ENCODE measurements at places on chromosomes 2 and 18. TPM values are rescaled to one million over a fixed set of nuclear protein-coding genes. Genes with fewer than 3 reads are reported as not detected.
A peak's percentile ranks its signal among the peaks of the same experiment; 100 is the strongest.

ATG4B gene
- 50.3 TPM for total RNA-seq

NFE2L2 gene
- 31.0 TPM for total RNA-seq

DNA sequence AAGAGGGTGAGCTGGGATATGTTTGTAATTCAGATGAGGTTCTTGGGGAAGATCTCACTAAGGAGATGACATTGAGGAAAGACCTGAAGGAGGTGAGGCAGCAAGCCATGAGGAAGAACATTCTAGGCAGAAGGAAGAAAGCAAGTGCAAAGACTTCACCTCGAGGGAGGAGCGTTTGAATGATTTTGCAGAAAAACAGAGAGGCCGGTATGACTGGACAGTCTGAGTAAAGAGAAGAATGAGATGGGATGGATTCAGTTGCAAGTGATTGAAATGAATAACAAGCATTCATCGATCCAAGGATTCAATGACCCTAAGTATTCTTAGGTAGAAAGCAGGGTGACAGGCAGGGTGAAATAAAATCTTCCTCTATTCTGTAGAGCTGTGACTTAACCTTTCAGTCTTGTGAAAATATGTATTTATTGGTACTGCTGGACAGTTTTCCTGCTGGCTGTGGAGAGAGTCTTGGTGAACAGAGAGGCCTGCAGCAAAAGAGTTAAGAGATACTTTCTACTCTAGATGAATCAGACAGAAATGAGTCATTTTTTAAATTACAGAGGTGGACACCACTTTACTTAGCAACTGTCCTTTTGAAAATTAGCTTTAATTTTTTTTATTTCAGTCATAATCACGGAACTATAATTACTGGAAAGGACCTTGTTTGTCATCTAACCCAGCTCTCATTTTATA, 278.4 kb downstream of the LRRTM1 start:
- H3K4me3 ChIP-seq: no peak overlapping the region
- no peak for DNase-seq
- no peaks in the 10 kb centered on the region for H3K36me3 ChIP-seq
- no peaks in the 10 kb centered on the region for H3K4me1 ChIP-seq
- H3K27ac ChIP-seq: no peak overlapping the region

DNA sequence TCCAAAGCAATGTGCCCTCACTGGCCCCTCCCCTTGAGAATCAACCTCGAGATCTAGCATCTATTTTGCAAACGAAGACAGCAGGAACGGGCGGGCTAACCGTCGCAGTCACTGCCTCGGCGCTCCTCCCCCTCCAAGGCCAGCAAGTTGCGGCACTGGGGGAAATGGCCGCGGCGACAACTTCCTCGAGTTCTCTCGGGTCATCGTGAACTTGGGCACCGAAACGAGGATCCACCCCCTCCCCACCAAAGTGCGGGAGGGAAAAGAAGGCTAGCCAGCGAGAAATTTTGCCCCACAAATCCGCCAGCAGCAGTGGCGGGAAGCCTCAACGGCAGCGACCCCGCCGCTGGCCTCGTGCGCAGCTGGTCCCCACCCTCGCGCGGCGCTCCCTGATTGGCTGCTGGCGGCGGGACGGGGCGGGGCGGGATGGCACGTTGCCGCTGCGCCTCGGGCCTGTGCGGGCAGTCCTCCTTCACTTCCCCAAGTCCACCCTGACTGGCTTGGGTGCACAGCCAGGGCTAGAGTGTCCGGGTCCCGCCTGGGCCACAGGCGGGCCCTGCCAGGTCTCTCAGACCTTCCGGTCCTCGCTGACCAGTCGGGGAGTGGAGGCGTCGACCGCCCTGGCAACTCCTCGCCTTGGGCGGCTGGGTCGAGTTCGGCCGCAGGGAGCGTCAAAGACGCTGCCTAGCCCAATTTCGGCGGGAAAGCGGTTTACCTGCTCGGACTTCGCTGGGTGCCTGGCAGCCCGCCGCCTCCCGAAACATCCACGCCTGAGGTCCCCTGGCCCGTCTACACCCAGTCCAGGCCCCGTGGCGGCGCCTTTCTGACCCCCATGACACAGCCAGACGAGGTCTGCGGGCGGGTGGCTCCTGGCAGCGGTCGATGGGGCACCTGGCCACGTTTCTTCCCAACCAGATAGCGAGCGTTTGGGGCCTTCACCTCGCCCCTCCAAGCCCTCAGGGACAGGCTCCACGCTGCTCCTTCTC, at the start of gene BOLL:
BOLL (minus strand) TSS at position 364 of the 986 bp plus-strand sequence. CDS start 3,469 bp downstream, outside the sequence.
- no peaks in the 10 kb centered on the region for H3K27me3 ChIP-seq
- no peak within 1 kb of the TSS for H3K4me3 ChIP-seq
- H3K27ac ChIP-seq: no peak within 1 kb of the TSS
- no peak for DNase-seq

- no peak for DNase-seq
- no peak overlapping the region for H3K27ac ChIP-seq
- H3K36me3 ChIP-seq: no peaks in the 10 kb centered on the region
These were observed 230.7 kb downstream of the RND3 start for GRCh38 chr2:150256736-150257135.

GRCh38 chr2:66580166-66581049, 145.5 kb downstream of the MEIS1 start:
- H3K27me3 ChIP-seq: peaks cover 35% of the 10 kb centered on the region
- H3K36me3 ChIP-seq: no peaks in the 10 kb centered on the region
- H3K4me3 ChIP-seq: no peak overlapping the region
- peaks cover 23% of the 10 kb centered on the region for H3K4me1 ChIP-seq
- H3K27ac ChIP-seq: no peak overlapping the region

DNA sequence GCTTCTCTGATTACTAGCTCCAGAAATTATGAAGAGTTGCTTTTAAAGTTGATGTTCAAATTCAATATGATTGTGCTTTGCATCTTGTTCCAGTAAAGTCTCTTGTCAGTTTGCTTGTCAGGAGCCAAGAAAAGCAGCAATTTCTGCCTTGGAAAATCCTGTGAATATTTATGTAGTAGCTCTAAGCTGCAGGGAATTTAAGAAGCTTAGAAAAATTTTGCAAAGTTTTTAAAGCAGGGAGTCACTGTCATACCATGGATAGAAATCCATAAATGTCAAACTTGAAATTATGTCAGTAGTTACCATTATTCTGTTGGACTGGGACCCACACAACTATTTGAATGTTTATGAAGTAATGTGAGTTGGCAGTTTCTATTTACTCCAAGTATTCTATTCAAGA, 169.3 kb downstream of the TMEM200C start:
- DNase-seq: no peak
- H3K27ac ChIP-seq: no peak overlapping the region
- H3K4me3 ChIP-seq: no peak overlapping the region
- H3K27me3 ChIP-seq: no peaks in the 10 kb centered on the region
- no peaks in the 10 kb centered on the region for H3K36me3 ChIP-seq

- H3K27me3 ChIP-seq: no peaks in the 10 kb centered on the region
- H3K4me1 ChIP-seq: peaks cover 24% of the 10 kb centered on the region
- H3K36me3 ChIP-seq: no peaks in the 10 kb centered on the region
- DNase-seq: no peak
- H3K27ac ChIP-seq: peak overlapping the region; percentile 81
- no peak overlapping the region for H3K4me3 ChIP-seq
These were observed 2.9 kb upstream of the RRM2 start for GRCh38 chr2:10119601-10120157.

DNA sequence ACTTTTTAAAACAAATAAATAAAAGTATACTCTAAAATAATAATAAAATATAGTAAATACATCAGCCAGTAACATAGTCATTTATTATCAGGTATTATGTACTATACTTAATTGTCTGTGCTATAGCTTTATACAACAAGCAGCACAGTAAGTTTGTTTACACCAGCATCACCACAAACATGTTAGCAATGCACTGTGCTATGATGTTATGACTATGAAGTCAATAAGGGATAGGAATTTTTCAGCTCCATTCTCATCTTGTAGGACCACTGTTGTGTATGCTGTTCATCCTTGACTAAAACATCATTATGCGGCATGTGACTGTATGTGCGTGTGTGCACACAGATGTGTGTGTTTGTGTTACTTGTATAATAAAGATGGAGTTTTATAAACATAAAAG, 137.5 kb downstream of the LYPD6B start:
- no peak for DNase-seq
- H3K4me3 ChIP-seq: no peak overlapping the region
- H3K4me1 ChIP-seq: no peaks in the 10 kb centered on the region
- H3K27me3 ChIP-seq: no peaks in the 10 kb centered on the region
- H3K36me3 ChIP-seq: no peaks in the 10 kb centered on the region

GRCh38 chr2:150133623-150134022, 353.8 kb downstream of the RND3 start:
- no peaks in the 10 kb centered on the region for H3K36me3 ChIP-seq
- H3K4me1 ChIP-seq: peaks cover 11% of the 10 kb centered on the region
- no peaks in the 10 kb centered on the region for H3K27me3 ChIP-seq
- DNase-seq: no peak
- H3K27ac ChIP-seq: no peak overlapping the region
- no peak overlapping the region for H3K4me3 ChIP-seq

DNA sequence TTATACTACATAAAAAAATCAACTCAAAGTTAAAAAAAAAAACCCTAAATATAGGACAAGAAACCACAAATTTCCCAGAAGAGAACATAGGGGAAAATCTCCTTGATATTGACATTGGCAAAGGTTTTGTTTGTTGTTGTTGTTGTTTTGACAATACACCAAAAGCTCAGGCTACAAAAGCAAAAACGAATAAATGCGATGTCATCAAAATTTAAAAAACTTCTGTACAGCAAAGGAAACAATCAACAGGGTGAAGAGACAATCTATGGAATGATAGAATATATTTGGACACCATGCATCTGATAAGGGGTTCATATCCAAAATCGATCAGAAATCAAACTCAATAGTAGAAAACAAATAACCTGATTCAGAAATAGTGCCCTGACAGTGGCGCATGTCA, 65.0 kb upstream of the L3MBTL4 start:
- H3K4me3 ChIP-seq: no peak overlapping the region
- DNase-seq: no peak
- no peak overlapping the region for H3K27ac ChIP-seq
- H3K36me3 ChIP-seq: no peaks in the 10 kb centered on the region
- H3K27me3 ChIP-seq: no peaks in the 10 kb centered on the region

DNA sequence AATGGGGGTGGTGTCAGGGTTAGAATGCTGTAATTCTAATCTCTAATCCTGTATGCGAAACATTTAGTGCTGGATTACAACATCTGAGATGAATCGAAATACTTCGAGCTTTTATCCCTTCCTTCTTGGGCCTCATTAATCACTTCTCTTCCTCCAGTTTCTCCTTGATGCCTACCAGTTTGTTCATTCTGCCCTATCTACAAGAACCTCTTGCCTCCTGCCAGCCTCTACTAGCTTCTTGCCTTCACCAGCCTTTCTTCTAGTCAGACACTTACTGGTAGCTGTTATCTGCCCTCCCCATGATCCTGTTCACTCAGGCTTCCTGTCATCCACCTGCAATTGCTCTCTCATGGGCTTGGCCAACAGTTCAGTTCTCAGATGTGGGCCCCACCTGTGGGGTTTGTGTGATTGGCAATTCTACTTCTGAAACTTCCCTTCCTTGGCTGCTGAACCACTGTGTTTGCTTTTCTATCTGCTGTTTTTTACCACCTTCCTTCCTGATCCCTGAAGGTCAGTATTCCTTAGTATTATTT, 15.4 kb upstream of the FARP2 start:
- DNase-seq: no peak
- H3K4me1 ChIP-seq: no peaks in the 10 kb centered on the region
- H3K27ac ChIP-seq: no peak overlapping the region

DNA sequence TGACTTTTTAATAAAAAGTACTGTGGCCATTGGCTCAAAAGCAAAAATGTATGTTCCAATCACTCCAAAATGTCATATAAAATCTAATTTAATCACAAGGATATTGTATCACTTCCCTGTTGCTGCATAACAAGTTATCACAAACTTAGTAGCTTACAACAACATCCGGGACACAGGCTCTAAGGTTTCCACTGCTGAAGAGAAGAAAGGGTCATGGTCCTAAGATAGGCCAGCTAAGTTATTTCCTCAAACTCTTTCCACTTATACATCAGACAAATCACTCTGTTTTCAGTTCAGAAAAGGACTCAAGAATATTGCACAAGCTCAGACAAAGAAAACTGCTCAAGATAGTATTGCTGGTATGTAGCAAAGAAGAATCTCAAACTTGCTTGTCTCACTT, 78.5 kb upstream of the SULT1C3 start:
- no peaks in the 10 kb centered on the region for H3K4me1 ChIP-seq
- H3K36me3 ChIP-seq: no peaks in the 10 kb centered on the region
- no peaks in the 10 kb centered on the region for H3K27me3 ChIP-seq
- DNase-seq: no peak
- no peak overlapping the region for H3K27ac ChIP-seq

- no peak for DNase-seq
- no peak overlapping the region for H3K4me3 ChIP-seq
- no peaks in the 10 kb centered on the region for H3K27me3 ChIP-seq
- H3K4me1 ChIP-seq: no peaks in the 10 kb centered on the region
- peaks cover 10% of the 10 kb centered on the region for H3K36me3 ChIP-seq
- no peak overlapping the region for H3K27ac ChIP-seq
These were observed 8.6 kb downstream of the ACP1 start for GRCh38 chr2:273333-273732.

DNA sequence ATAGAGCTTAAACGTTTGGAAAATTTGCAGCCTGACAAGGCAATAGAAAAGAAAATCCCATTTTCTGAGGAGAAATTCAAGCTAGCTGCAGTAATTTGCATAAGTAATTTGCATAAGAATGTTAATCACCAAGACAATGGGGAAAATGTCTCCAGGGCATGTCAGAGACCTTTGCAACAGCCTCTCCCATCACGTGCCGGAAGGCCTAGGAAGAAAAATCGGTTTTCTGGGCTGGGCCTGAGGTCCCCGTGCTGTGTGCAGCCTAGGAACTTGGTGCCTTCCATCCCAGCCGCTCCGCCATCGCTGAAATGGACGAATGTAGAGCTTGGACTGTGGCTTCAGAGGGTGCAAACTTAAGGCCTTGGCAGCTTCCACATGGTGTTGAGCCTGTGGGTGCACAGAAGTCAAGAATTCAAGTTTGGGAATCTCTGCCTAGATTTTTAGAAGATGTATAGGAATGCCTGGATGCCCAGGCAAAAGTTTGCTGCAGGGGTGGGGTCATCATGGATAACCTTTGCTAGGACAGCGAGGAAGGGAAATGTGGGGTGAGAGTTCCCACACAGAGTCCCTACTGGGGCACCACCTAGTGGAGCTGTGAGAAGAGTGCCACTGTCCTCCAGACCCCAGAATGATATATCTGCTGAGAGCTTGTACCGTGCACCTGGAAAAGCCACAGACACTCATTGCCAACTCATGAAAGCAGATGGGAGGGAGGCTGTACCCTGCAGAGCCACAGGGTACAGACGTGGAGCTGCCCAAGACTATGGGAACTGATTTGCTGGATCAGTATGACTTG, 164.6 kb downstream of the GULP1 start:
- no peaks in the 10 kb centered on the region for H3K36me3 ChIP-seq
- H3K4me1 ChIP-seq: no peaks in the 10 kb centered on the region
- H3K4me3 ChIP-seq: no peak overlapping the region
- no peaks in the 10 kb centered on the region for H3K27me3 ChIP-seq
- DNase-seq: no peak

DNA sequence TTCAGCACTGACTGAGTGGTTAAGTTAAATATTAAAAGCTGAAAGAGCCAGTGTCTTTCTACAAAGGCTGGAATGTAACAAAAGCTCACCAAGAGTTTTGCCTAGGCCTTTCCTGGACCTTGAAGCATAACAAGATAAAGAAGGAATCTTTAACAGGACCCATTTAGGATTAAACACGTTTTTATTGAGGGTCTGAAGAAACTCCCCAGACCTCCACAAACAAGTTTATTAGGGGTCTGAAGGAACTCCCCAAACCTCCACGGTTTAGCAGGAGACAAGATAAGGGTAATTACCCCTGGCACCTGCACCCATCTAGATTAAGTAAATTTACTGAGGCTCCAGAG, 104.0 kb downstream of the ACAA2 start:
- no peaks in the 10 kb centered on the region for H3K27me3 ChIP-seq
- H3K36me3 ChIP-seq: no peaks in the 10 kb centered on the region
- no peaks in the 10 kb centered on the region for H3K4me1 ChIP-seq
- no peak overlapping the region for H3K4me3 ChIP-seq
- H3K27ac ChIP-seq: no peak overlapping the region
- no peak for DNase-seq

All from liver (tissue), 10 donors.